ENCODE measurements at places on chromosomes 1 and 21.

DNA sequence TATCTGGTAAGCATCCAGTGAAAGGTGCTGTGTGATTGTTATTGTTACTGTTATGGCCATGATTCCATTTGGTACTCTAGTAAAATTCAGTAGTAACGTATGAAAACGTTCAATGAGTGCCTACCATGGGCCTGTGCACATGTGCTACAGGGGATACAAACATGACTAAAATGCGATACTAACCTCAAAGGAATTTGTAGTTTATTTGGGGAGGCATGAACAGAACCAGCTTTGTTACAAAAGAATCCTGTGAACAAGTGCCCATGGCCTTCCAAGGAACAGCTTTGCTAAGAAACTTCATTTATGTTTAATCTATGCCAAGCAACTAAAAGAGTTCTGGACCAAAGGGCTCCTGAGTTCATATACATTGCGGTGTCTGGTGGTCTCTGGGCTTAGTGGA lies 28.7 kb downstream of the PTGFR start:
- DNase-seq = no peak

DNA sequence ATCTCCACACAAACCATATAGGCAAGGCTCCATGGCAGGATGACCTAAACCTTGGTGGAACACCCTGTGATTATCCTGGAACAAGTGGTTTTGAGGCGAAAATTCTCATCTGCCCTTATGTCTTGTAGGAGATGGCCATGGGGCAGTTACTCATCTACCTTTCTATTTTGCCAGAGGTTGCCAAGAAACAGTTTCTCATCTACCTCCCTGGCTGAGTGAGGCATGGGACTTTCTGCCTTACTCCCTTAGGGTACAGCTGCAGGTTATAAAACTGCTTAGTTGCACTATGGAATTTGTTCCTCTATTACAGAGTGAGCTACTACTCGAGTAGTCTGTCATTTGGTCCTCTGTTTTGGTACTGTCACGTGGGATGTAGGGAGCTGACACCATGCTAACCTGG lies 31.3 kb upstream of the GUCA2A start:
- DNase-seq = no peak

DNA sequence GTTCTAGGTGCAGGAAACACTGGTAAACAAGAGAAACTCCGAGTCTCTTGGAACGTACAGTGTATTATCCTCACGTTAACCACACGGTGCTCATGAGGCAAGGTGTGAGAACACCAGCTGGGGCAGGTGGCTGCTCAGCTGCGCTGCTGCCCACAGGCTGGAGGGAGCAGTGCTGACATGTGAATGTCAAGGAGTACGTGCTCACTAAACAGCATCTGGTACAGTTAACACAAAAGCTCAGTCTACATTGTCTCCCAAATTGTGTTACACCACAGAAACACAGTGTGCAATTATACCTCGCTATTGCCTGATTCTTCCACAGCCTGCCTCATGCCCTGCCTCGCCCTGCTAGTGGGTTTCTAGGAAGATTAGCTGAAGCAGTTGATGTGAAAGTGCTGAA lies 138.4 kb downstream of the GLIS1 start:
- peak; percentile 62 for DNase-seq

GRCh38 chr1:162197041-162197531 lies 127.6 kb downstream of the NOS1AP start:
- DNase-seq = no peak

GRCh38 chr1:228860911-228861831 lies 125.9 kb downstream of the RHOU start:
- no peak for DNase-seq

DNA sequence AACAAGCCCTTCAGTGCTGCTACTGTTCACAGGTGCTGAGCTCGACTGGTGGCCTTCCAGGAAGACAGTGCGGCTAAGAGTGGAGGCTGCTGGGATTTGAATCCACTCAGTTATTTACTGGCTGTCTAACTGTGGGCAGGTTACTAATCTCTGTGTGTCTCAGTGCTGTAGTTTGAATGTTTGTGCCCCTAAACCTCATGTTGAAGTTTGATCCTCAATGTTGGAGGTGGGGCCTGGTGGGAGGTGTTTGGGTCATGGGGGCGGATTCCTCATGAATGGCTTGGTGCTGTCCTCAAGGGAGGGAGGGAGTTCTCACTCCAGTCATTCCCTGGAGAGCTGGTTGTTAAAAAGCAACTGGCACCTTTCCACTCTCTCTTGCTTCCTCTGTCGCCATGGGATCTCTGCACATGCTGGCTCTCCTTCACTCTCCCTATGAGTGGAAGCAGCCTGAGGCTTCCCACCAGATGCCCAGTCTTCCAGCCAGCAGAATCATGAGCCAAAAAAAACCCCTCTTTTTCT lies 334.8 kb downstream of the RPS6KC1 start:
- DNase-seq = no peak

DNA sequence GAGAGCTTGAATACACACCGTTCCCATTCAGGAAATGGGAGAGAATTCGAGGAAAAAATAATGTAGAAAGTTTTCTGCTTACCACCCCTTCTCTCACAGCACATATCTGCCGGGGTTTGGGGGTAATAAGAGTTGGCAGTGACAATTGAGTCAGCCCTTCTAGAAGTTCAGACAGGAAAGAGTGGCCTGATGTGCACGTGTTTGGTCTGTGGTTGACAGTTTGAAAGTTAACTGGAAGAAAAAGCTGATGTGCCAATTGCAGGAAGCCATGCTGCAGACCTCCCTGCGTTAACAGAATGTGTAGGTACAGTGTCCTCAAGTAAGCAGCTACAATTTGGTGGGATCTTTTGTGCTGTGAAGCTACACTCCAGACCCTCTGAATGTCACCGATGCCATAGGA lies 50.9 kb downstream of the DHX9 start:
- peak; percentile 38 for DNase-seq

DNA sequence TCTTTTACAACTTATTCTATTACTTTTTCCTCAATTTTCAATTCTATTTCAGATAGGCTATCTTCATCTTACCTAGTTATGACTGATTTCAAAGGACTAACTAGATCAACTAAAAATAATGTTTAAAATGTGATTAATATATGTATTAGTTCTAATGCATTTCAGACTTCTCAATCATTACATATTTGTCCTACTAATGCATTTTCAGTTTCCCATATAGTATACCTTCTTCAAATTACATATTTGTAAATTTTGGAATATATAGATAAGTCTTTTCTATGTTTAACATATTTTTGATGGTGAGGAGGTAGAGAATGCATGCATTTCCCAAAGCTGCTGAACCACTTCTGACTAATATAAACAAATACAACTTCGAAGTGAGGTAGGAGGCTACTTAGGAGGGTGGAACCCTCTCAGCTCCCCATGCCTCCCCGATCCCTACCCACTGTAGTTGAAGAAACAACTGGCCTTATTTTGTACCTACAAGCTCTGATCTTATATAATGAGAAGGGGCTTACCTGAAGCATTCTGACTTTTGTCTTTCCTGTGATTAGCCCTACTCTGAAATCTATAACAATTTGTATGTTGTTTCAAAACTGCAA lies 1.7 kb downstream of the TRMT1L start:
- DNase-seq = no peak

DNA sequence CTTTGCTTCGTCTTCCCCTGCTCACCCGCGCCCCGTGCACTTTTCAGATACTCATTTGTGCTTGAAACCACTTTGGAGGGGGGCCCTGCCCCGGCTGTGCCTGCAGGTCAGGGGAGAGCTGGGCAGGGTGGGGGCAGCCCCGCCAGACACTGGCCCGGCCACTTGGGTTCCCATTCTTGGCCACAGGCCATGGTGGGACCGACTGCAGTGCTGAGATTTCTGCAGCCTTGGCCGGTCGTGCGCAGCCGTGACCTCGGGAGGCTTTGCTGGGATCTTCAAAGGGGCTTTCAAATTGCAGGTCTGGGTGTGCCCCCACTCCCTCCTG lies 54.5 kb upstream of the TTC34 start:
- no peak for DNase-seq

DNA sequence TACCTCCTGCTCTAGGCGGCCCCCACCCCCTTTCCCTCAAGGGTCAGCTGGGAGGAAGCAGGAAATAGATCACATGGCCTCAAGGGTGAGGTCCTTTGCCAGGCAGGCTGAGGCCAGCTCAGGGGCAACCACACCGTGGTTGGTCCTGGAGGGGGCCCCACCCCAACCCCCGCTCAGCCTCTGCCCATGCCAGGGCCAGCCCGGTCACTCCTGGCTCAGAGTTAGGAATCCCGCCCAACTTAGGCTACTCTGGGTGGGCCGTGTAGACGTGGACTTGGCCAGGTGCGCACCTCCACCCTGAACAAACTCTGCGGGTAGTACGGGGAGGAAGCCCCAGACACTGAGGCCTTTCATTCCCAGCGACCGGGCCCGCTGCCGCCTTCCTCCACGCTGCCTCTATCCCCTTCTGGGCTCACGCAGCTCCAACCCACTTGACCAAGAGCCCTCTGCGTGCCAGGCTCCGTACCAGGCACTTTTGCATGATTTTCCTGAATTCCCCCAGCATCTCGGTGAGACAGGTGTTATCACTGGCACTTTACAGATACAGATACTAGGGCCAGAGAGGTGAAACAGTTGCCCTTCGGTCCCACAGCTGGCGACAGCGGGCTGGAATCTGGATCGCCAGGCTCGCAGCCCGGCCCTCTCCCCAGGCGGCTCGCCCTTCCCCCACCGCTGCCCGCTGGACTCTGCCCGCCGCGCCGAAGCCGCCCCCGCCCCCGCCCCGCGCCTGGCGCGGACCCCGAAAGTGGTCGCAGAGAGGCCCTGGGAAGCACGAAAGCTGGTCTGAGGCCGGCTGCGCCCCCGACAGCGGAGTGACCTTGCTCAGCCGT lies 769 bp downstream of the GALE start:
- peak; percentile 54 for DNase-seq

DNA sequence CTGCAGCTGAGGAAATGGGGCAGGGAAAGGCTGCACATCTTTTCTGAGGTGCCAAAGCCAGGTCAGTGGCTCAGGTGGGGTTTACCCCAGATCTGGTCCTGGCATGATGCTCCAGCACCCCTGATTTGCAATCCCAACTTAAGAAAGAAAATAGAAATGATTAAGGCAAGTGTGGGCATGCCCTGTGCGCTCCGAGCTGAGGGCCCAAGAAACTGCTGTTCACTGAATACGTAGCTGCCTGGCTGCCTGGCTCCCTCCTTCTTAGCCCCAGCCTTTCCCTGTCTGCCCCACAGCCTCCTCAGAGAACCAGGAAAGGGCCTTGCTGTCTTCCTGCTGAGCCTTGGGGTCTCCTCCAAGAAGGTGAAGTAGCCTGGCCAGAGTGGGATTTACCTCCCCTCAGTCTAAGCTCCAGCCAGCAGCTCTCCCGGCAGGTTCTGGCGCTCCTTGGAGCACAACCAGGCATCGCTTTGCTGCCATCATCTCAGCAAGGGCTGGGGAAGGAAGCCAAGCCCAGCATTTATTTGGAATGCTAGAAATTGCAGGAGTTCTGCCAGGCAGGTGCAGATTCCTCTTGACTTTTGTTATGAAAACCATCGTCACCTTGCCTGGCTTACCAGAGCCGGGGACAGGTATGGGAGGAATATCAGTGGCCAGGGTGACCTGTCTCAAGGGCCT lies 51.3 kb upstream of the SELENON start:
- no peak for DNase-seq

DNA sequence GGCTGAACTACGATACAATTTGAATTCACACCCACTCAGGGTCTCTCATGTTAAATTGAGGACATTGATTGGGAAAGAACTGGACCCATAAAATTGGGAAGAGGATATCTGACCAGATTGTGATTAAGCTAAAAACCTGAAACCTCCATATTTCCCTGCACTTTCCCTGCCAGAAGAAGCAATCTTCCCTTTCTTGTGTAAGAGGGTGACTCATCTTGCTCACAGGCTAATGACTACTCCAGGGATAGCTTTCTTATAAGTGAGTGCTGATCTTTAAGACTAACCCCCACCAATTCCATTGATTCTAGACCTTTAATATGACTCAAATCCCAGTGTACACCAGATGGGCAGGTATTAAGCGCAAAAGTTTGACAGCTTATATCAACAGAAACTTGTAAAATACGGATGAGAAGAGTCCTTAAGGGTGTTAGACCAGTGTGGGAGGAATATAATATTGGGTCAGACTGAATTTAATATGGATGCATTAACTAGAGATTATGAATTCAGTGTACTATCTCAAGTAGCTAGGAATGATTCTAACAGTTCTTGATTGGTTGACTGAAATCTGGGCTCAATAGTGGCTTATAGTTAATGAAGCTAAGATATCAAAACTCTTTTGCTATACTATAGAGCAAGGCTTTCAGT lies 12.1 kb upstream of the SGIP1 start:
- DNase-seq = no peak

DNA sequence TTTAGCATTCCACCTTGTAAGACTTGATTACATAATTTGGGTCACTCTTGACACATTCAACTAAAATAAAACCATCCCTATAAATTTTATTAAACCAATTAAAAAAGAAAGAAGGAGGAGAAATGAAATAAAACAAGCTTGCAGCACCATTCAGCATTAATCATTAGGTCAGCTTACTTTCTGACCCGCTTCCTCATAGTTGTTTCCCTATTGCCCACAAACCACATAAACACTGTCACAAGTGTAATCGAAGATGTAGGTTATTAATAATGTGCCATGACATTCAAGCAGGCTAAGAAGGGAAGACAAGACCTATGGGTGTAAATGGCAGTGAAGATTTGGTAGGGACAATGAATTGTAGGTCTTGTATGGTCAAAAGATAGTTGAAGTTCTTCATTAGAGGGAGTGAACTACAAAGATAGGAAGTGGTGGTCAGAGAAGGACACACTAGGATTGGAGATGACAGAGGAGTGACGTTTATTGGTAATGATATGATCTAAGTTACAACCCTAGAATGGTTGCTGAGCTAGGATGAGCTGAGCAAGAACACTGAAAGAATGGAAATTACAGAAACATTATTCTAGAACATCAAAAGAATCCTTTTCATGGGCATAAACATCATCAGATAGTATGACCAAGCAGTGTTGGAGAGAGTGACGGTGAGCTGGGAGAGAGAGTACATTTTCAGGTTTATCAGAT lies 231.5 kb downstream of the KCNT2 start:
- no peak for DNase-seq

GRCh38 chr1:207672522-207673130 lies 27.7 kb downstream of the CR1L start:
- no peak for DNase-seq

- peak; percentile 87 for DNase-seq
Measured at GRCh38 chr1:183956559-183957188, 80.9 kb downstream of the COLGALT2 start.

GRCh38 chr1:229138058-229138457 lies 132.9 kb upstream of the RAB4A start:
- DNase-seq = no peak

- no peak for DNase-seq
Measured at GRCh38 chr1:228112167-228112566, 3.1 kb upstream of the MRPL55 start.

Measured in immature natural killer cell (primary cell).